Natural killer cell treated with Interleukin-12 subunit alpha and Interleukin-12 subunit beta and Interleukin-15 and Interleukin-18, amount 100 ng/mL, for 72 hours (primary cell): ENCODE measurements at places on chromosomes 16 and 17. TPM values are rescaled to one million over a fixed set of nuclear protein-coding genes. Genes with fewer than 3 reads are reported as not detected.

- H3K4me3 ChIP-seq, result peak within 1 kb of the TSS; percentile 98
- no peaks in the 10 kb centered on the region for H3K27me3 ChIP-seq
- peak within 1 kb of the TSS; percentile 98 for H3K27ac ChIP-seq
- peak; percentile 99 for DNase-seq
Observed at GRCh38 chr17:29293890-29294579, at the start of gene NUFIP2. TSS of gene NUFIP2 (minus strand) at chr17:29294148. CDS start at chr17:29294059, 89 bp downstream.

DNA sequence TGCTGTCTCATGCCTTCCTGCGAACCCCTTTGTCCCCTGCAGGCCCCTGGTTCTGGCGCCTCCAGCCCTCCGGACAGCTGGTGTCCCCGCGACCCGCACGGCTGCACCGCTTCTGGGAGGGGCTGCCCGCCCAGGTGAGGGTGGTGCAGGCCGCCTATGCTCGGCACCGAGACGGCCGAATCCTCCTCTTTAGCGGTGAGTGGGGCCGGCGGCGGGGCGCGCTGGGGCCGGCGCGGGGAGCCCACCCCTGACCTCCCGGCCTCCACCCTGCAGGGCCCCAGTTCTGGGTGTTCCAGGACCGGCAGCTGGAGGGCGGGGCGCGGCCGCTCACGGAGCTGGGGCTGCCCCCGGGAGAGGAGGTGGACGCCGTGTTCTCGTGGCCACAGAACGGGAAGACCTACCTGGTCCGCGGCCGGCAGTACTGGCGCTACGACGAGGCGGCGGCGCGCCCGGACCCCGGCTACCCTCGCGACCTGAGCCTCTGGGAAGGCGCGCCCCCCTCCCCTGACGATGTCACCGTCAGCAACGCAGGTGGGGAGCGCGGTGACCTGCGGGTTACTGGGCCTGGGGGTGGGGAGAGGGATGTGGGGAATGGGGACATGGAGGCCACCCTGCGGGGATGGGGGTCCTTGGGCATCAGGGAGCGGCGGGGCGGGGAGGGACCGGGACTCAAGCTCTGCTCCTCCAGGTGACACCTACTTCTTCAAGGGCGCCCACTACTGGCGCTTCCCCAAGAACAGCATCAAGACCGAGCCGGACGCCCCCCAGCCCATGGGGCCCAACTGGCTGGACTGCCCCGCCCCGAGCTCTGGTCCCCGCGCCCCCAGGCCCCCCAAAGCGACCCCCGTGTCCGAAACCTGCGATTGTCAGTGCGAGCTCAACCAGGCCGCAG lies 7.1 kb upstream of the IL32 start:
- peak overlapping the region; percentile 89 for H3K4me3 ChIP-seq
- H3K4me1 ChIP-seq, result peaks cover 57% of the 10 kb centered on the region
- no peaks in the 10 kb centered on the region for H3K27me3 ChIP-seq
- H3K27ac ChIP-seq, result peak overlapping the region; percentile 100
- peaks cover 24% of the 10 kb centered on the region for H3K36me3 ChIP-seq

- no peak for DNase-seq
- H3K36me3 ChIP-seq, result no peaks in the 10 kb centered on the region
- peaks cover 8% of the 10 kb centered on the region for H3K4me1 ChIP-seq
- no peak overlapping the region for H3K4me3 ChIP-seq
- H3K27me3 ChIP-seq, result no peaks in the 10 kb centered on the region
Observed at GRCh38 chr16:12387311-12387710, 410.8 kb downstream of the SNX29 start.

- DNase-seq, result no peak
- H3K36me3 ChIP-seq, result no peaks in the 10 kb centered on the region
- peaks cover 53% of the 10 kb centered on the region for H3K27me3 ChIP-seq
- no peaks in the 10 kb centered on the region for H3K4me1 ChIP-seq
Observed at GRCh38 chr16:84247844-84248243, 8.0 kb upstream of the KCNG4 start.

- DNase-seq, result no peak
- H3K27ac ChIP-seq, result no peak overlapping the region
- H3K36me3 ChIP-seq, result no peaks in the 10 kb centered on the region
- peaks cover 3% of the 10 kb centered on the region for H3K4me1 ChIP-seq
Observed at GRCh38 chr17:9115214-9116191, 94.2 kb downstream of the NTN1 start.

DNA sequence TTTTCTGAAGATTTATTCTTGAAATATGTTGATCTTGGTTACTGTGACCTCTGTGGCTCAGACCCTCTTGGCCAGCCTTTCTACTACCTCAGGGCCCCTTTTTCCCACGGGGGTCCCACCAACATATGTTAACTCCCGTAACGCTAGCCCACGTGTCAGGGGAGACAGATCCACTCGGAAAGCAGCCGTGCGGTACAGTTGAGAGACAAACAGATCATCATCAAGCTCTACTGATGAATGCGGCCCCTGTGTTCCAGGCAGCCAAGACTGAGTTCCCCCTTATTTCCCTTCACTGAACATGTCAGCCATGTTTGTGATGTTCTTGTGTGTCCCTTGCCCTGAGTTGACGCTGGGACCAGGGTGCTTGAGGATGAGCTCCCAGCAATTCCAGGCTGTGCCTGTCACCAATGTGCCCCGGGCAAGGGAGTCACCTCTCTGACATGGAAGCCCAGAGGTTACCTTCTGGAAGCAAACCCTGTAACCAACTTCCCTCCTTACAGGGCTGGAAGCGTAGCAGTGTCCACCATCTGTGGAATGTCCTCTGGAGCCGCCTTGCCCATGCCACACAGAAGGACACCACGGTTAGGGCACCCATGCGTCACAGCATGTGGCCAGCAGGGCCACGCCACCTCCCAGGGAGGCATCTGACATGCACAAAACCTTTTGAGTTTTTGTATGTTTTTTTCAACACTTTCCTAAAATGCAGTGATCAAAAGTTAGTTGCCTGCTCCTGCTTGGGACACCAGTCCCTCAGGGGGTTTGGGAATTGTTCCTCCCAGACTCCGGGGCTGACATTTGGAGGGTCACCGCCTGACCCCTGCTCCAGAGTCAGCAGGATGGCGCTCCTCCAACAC lies 193.7 kb upstream of the CHMP6 start:
- no peak overlapping the region for H3K27ac ChIP-seq
- no peaks in the 10 kb centered on the region for H3K36me3 ChIP-seq
- no peaks in the 10 kb centered on the region for H3K4me1 ChIP-seq

DNA sequence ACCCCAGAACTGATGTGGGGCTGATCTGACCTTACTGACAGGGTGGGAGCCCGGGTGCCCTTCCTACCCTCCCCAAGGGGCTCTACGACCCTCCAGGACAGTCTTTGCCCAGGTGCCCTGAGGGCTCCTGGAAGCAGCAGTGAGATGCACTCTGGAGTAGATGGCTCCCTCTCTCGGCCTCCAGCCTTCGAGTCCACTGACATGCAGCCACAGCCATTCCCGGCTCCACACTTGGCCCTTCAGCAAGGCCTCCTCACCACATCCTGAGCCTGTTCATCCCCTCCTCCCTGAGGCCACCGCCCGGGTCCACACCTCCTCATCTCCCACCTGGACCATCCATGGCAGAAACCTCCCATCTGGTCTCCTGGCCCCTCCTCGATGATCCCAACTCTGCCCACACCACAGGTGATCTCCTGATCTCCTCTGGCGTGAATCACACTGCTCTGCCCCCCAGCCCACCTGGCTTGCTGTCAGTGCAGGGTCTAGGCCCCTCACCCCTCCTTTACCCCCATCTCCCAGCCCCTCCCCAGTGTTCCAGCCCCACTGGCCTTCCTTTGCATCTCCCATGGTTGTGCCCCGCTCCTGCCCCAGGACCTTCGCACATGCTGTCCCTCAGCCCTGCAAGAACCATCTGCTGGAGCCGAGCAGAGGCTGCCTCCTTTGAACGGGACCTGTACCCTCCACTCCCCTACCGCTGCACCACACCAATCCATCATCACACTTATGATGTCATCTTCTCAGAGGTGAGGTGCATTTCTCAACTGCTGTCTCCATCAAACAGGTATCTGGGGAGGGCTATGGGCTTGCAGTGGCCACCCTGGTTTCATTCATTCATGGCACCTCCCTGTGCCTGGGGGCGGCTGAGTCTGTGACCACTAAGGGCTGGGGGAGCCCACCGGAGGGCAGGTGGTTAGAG lies 44.7 kb downstream of the SOCS1 start:
- peak overlapping the region; percentile 82 for H3K27ac ChIP-seq
- no peak for DNase-seq
- no peaks in the 10 kb centered on the region for H3K27me3 ChIP-seq
- H3K36me3 ChIP-seq, result peaks cover 8% of the 10 kb centered on the region
- H3K4me3 ChIP-seq, result no peak overlapping the region

- H3K36me3 ChIP-seq, result no peaks in the 10 kb centered on the region
- H3K4me1 ChIP-seq, result peaks cover 8% of the 10 kb centered on the region
- peaks cover 13% of the 10 kb centered on the region for H3K27me3 ChIP-seq
- DNase-seq, result no peak
- no peak overlapping the region for H3K27ac ChIP-seq
- no peak overlapping the region for H3K4me3 ChIP-seq
Observed at GRCh38 chr16:66693149-66693548, 3.4 kb downstream of the CMTM4 start.

- no peaks in the 10 kb centered on the region for H3K4me1 ChIP-seq
- no peaks in the 10 kb centered on the region for H3K36me3 ChIP-seq
- H3K4me3 ChIP-seq, result no peak overlapping the region
Observed at GRCh38 chr17:6020376-6021010, 49.7 kb upstream of the WSCD1 start.

- H3K4me3 ChIP-seq, result no peak overlapping the region
- no peaks in the 10 kb centered on the region for H3K36me3 ChIP-seq
- H3K4me1 ChIP-seq, result no peaks in the 10 kb centered on the region
Observed at GRCh38 chr16:54397190-54397835, 110.7 kb upstream of the IRX3 start.

DPEP2 gene
- 2.3 TPM for total RNA-seq

CD68 gene
- 20.8 TPM for total RNA-seq

HOXB5 gene
- not detected for total RNA-seq

ERN2 gene
- not detected for total RNA-seq

OR3A3 gene
- total RNA-seq, result not detected

AGRP gene
- not detected for total RNA-seq
